GM13976 (cell line): ENCODE measurements at places on chromosomes 12 and 14.
A peak's percentile ranks its signal among the peaks of the same experiment; 100 is the strongest.

- no peak for DNase-seq
Observed at GRCh38 chr12:20801035-20801434, 9.5 kb upstream of the SLCO1B3 start.

GRCh38 chr14:39015360-39015961 lies 87.6 kb downstream of the SEC23A start:
- DNase-seq, result peak; percentile 69

DNA sequence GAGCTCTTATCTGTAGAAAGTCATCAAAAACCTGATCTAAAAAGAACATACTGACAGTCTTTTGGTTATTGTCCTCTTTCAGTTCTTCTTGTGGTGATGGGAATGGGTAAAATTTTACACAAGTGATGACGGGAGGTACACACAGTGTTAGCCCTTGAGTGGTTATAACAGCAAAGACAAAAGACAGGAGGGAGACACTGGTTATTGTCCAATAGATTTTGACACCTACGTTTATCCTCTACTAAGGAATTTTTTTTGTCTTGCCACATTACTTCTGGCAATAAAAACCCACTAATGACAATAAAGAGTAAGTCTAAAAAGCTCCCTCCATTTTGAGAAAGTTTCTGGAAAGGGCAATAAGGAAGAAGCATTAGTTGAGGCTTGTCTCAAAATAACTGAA lies 47.7 kb upstream of the CMAS start:
- no peak for DNase-seq

GRCh38 chr14:101475456-101476257 lies 85.6 kb upstream of the DIO3 start:
- DNase-seq, result no peak

DNA sequence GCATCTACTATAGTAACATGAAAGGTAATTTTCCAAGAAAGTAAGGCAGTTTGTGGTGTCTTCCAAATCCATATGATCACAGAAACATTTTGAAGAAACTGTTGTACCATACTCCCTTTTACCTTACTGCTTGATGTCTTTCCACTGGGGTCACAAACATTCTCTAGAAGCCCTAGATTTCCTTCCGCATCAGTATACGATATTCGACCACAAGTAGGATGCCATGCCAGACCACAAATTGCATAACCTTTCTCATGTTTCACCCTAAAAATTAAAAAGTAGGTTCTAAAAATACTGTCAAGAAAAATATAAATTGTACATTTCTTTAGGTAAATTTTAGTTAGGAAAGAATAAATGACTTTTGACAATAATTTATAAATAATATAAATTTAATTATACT lies 26.5 kb downstream of the WDHD1 start:
- no peak for DNase-seq

DNA sequence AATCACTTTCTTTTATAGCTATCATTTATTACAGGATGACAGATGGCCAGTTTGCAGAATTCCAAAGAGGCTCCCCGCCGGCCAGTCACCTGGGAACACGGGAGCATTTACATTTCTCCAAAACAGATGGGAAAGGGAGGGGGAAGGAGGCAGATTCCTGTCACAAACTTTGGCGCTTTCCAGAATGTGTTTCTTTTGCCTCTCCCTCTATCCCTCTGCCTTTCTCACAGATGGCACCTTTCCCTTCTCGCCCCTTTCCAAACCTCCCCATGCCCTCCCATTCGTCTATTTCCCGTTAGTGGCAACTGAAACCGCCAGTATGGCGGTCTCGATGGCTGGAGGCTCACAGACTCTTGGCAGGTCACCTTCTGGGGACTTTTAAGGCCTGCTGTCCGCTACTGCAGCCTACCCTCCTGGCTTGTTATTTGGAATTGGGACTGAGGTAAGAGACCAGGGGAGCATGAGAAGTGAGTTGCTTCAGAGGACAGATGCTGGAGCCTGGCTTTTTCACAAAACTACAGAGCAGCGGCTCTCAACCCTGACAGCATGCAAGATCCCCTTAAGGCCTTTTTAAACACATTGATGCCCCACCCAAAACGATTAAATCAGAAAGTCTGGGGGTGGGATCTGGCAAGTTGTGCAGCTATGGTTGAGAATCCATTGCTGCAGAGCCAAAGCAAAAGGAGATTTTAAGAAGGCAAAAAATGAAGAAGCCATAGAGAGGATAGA lies 161.5 kb upstream of the VASH1 start:
- no peak for DNase-seq

DNA sequence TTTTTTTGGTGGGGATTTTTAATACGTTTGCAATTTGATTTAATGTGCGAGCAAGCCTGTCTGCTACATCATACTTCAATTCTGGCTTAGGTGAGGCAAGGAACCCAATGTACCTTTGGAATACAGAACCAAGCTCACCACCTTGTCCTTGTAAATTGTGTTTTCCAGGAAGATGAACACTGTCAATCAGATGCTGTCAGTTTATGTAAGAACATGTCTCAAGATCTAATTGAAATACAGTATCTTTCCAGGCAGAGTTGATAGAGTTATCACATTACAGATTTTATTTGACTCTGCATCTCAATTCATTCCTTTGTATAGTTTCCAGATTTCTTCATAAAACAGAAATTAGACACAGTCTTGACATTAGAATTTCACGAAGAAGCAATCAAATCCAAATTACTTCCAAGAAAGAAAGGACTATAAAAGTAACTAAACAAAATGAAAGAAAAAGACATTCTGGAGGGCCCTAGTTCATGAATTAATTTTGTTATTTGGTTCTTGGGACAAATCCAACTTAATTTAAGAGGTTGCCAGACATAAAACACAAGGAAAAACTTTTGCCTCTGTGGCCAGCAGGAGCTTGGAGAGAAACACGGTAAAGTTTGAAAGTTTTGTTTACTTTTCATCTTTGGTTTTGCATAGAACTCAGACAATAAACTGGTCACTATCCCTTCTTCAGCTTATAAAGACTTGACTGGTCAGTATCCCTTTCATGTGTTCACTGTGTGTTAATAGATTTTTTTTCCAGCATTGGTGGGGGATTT lies 16.4 kb upstream of the MED13L start:
- DNase-seq, result no peak

DNA sequence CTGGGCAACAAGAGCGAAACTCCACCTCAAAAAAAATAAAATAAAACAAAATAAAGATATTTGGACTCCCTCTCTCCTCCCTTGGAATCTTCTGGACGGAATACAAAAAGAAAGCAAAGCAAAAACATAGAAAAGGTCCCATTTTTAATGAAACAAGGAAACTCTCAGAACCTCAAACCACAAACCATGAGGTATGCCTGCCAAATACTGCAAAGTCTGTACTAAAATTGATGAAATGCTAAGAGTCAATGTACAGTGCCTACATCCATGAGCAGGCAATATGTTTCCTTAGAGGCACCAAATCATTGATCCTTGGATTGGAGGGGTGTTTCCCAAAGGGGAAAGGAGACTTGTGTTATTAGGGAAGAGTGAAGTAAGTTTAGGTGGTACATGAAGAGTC lies 8.2 kb upstream of the RPS6KA5 start:
- no peak for DNase-seq

- DNase-seq, result no peak
Observed at GRCh38 chr14:89481196-89481595, 64.2 kb upstream of the FOXN3 start.
